ENCODE measurements at places on chromosomes 5 and 9.

GRCh38 chr9:5897851-5898250 lies 7.2 kb downstream of the MLANA start:
- DNase-seq, result no peak

DNA sequence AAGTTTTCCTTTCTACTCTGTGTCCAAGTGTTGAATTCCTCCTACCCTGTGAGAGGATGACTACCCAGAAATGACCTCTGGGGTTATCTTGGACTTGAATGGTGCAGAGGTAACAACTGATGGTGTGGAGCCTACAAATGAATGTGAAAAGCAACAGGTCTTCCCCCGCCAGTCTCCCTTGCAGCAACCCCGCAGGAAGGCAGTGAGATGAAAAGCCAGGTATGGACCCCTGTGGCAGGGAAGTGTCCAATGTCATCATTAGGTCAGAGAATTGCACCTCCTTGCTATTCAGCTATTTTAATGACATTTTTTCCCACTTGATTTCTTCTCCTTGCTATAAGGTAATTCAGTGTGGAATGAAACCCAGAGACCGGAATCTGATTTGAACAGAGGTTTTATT lies 58.5 kb downstream of the MAT2B start:
- DNase-seq, result no peak

DNA sequence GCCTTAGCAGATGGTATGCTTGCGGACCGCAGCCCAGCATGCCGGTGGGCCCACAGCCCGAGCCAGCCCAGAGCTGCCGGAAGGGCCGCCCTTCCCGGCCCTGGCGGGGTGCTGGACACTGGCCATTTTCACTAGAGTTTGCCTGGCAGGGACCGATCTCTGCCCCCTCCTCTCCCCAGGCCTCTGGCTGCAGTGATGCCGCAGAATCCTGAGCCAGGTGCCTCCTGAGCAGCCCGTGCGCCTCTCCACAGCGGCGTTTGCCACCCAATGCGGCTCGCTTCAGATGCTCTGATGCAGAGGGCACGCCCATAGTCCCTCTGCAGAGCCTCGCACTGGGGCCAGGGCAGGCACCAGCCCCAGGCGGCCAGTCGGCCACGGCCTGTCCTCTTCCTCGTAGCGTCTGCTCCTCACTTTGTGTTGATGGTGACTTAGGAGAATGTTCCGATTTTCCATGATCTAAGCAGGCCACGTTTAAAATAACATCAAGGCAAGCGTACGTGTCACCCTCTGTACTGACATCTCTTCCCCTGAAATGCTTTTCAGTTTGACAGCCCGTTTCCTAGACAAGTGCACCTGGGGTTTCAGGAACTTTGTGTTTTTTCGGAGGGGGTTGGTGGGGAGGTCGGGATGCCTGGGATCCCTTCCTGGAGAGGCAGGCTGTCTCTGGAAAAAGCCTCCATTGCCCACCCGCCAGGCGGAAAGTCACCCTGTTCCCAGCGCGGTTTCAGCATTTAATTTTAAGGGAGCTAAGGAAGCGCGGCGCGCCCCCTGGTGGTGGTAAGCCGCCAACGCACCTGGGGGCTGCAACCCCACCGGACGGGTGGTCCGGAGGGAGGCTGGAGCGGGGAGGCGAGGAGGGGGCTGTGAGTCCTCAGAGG lies 29.8 kb upstream of the HMCN2 start:
- DNase-seq, result peak; percentile 65

DNA sequence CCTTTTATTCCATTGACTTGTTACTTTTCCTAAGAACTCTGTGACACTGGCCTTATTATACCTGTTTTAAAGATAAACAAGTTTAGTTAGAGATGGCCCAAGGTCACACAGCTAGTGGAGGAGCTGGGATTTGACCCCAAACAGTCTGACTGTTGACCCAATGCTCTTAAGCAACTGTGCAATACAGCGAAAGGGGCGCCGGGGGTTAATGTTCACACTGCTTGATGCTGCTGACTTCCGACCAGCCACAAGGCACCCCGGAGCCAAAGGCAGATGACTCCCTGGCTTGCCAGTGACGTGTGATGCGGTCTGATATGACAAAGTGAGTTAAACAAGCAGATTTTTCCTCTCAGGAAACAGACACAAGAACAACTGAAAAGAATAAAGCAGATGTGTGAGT lies 23.9 kb downstream of the PIK3R1 start:
- no peak for DNase-seq

GRCh38 chr5:63923914-63924313 lies 38.3 kb downstream of the HTR1A start:
- DNase-seq, result no peak

- DNase-seq, result no peak
Observed at GRCh38 chr9:7033076-7034045, 275.6 kb downstream of the KDM4C start.

DNA sequence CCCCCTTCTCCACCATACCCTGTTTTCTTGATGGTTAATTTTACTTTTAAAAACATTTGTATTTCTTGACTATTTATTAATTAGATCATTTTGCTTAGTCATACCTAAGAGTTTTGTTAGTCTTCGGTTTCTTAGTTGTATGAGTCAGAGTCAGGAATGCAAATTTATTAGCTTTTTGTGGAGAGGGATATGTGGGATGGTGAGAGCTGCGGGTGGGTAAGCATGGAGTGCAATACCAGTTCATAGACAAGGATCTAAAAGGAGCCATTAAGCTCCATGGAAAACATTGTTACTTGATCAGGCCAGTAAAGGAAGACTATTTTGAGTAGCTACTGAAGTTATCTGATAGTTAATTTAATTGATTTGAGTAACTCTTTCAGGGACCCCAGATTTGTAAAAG lies 77.5 kb downstream of the ZSWIM6 start:
- DNase-seq, result no peak

- DNase-seq, result no peak
Observed at GRCh38 chr9:35882996-35883395, 12.8 kb upstream of the OR13J1 start.

- DNase-seq, result no peak
Observed at GRCh38 chr9:14692470-14693250, 572 bp downstream of the ZDHHC21 start.

GRCh38 chr5:55868846-55869245 lies 17.7 kb downstream of the IL31RA start:
- no peak for DNase-seq

- DNase-seq, result no peak
Observed at GRCh38 chr9:119094086-119094485, 275.1 kb downstream of the BRINP1 start.

DNA sequence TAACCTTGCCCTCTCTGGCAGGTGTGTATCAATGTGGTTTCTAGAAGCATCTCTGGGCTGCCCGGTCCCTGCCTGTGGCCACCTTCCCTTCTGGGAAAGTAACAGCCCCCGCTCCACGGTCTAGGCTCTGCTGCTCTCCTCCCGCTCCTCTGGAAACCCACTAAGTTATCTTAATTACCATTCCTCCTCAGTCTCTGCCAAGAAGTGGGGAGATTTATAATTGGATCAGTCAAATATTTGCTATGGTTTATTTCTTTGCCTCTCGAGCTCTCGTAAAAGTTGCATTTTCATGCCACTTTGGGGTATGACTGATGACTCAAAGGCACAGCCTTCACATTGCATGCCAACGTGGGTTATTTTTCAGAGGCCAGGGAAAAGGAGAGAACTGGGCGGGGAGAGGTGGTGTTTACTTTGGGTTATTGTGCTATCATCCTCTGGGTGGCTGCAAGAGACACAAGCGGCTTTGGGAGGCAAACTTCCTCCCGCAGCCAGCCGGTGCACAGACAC lies 205.3 kb upstream of the WWC1 start:
- no peak for DNase-seq

- no peak for DNase-seq
Observed at GRCh38 chr5:14771972-14772371, 99.6 kb downstream of the ANKH start.

DNA sequence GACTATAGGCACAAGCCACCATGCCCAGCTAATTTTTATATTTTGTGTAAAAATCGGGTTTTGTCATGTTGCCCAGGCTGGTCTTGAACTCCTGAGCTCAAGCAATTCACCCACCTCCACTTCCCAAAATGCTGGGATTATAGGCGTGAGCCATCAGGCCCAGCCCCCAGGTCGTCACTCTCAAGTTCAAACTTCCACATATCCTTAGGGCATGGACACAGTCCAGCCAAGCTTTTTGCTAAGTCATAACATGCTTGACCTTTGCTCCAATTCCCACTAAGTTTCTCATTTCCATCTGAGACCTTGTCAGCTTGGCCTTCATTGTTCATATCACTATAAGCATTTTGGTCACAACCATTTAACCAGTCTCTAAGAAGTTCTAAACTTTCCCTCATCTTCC lies 43.9 kb upstream of the ARAP3 start:
- no peak for DNase-seq

DNA sequence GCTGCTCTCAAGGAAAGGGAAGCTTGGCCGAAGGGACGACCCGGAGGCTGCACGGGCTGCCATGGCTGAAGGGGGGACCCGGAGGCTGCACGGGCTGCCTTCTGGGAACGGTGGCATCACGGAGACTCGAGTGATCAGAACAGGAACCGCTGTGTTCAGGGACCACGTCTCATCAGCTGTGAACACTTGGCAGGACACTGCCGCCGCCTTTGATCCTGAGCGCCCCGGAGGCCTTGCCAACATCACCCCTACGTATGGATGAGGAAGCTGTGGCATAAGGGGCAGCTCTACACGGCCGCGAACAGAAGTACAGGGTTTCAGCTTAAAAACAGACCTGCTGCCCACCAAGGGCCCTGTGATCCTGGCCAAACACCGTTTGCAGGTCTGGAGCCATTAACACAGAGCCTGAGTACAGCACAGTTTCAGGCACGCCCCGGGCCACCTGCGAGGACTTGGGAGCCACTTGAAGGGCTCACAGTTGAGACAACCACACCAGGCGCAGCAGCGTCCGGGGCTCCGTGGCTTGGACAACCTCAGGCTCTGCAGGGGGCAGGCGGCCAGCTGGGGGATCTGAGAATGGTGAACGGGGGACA lies 23.9 kb upstream of the TERT start:
- no peak for DNase-seq

DNA sequence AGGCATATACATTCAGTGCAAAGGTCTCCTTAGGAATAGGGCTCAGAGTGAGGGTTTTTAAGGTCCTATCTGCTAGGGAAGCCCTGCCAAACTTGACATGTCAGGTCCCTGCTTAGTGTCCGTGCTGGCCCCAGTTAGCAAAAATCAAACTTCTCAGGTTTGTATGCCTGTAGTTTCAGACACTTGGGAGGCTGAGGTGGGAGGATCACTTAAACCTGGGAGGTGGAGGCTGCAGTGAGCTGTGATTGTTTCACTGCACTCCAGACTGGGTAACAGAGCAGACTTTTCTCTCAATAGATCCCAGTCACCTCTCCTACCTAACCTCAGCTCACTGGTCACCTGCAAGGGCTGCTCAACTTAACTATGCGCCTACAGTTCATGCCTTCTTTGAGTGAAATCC lies 18.7 kb upstream of the TMEM245 start:
- DNase-seq, result no peak

GRCh38 chr9:14331120-14331519 lies 17.2 kb upstream of the NFIB start:
- DNase-seq, result no peak

DNA sequence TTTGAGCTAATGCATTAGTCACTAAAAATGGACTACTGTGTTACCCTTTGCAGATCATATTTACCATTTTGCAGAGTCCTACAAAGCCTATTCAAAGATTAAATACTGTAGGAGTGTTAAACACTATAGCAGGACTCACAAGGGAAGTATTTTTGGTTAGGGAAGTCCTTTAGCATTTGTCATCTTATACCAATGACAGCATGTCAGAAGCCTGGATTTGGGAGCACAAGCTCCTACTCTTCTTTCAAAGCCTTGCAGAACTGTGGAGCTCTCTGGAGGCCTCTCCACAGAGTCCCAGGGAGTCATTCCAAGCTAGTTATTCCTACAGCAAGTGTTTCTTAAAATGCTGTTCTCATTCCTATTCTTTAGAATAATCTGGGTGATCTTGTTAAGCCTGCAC lies 288.8 kb downstream of the PIK3R1 start:
- no peak for DNase-seq

DNA sequence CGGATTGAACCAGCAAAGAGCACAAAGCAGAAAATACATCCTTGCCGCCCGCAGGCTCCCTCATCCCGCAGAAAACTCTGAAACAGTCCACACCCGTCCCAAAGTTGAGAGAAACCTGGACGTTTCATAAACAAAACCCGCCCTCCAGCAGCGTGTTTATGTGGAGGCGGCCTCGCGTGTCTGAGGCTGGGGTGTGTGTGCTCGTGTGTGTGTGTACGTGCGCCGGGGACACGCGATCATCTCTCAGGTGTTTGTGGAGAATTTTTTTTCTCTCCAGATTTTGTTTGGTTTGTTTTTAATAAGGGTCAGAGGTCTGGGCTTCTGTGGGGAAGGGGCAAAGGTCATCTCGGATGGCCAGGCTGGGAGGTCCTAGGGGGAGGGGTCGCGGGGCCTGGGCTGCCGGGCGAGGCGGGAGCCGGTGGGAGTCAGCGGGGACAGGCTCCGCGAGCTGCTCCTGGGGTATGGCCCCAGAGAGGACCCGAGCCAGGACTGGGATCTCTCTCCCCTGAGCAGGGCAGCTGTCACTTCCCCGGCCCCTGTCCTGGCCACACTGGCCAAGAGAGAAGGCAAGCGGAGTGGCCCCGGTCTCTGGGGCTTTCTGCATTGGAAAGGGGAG lies 206.4 kb downstream of the C9orf50 start:
- no peak for DNase-seq

DNA sequence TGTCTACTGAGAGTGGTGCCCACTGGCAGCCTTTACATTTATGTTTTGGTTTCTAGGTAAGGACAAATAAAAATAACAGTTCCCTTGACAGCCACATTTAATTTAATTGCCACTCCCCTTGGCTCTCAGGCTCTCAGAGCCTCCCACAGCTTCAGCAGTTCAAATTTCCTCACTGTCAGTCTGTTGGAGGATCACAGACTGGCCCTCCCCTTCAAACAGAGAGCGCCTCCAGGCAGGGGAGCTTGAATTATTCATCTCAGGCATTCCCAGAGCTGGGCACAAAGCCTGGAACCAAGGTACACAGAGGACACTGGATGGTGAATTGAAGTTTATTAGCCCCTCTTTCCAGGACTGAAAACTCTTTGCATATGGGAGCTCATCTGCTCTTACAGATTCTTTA lies 407.7 kb downstream of the SPOCK1 start:
- no peak for DNase-seq

DNA sequence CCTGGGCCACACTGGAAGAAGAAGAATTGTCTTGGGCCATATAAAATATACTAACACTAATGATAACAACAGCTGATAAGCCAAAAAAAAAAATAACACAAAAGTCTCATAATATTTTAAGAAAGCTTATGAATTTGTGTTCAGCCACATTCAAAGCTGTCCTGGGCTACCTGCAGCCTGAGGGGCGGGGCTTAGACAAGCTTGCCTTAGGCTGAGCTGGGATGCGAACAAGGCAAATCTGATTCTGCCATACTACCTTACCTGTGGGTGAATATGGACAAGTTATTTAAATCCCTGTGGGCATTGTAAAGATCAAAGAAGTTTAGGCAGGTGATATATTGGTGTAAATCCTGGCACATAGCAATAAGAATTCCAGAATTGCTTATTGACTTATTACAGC lies 212.3 kb upstream of the ATP10B start:
- no peak for DNase-seq

DNA sequence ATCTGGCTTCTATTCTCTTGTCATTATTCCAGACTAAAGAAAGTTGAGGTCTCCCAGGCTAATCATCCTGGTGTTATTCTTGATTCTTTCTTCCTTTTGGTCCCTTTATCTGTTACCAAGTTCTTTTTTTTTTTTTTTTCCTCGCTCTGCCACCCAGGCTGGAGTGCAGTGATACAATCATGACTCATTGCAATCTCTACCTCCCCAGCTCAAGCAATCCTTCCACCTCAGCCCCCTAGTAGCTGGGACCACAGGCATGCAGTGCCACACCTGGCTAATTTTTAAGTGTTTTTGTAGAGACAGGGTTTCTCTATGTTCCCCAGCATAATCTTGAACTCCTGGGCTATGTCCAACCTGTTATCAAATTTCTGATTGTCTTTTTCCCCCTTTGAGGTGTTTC lies 126.6 kb upstream of the DHFR start:
- no peak for DNase-seq
